ENCODE measurements at places on chromosomes 2 and 18. TPM values are rescaled to one million over a fixed set of nuclear protein-coding genes. Genes with fewer than 3 reads are reported as not detected.

- H3K36me3 ChIP-seq: no peaks in the 10 kb centered on the region
- no peak for DNase-seq
- H3K4me3 ChIP-seq: no peak overlapping the region
- no peaks in the 10 kb centered on the region for H3K4me1 ChIP-seq
- H3K27ac ChIP-seq: no peak overlapping the region
- no peaks in the 10 kb centered on the region for H3K27me3 ChIP-seq
These were observed 135.4 kb downstream of the ABCA12 start for GRCh38 chr2:215003001-215003400.

GRCh38 chr2:124025171-124025580 lies at the start of gene CNTNAP5:
CNTNAP5 (plus strand) TSS chr2:124025287; CDS start chr2:124025651, 364 bp downstream.
- DNase-seq: no peak
- H3K36me3 ChIP-seq: no peaks in the 10 kb centered on the region
- H3K4me1 ChIP-seq: no peaks in the 10 kb centered on the region
- no peak within 1 kb of the TSS for H3K4me3 ChIP-seq
- H3K27ac ChIP-seq: no peak within 1 kb of the TSS

- peak overlapping the region; percentile 36 for H3K27ac ChIP-seq
- H3K4me1 ChIP-seq: peaks cover 41% of the 10 kb centered on the region
- no peaks in the 10 kb centered on the region for H3K27me3 ChIP-seq
- H3K36me3 ChIP-seq: no peaks in the 10 kb centered on the region
- no peak for DNase-seq
- H3K4me3 ChIP-seq: no peak overlapping the region
These were observed 32.7 kb downstream of the ZFP36L2 start for GRCh38 chr2:43193652-43194120.

DNA sequence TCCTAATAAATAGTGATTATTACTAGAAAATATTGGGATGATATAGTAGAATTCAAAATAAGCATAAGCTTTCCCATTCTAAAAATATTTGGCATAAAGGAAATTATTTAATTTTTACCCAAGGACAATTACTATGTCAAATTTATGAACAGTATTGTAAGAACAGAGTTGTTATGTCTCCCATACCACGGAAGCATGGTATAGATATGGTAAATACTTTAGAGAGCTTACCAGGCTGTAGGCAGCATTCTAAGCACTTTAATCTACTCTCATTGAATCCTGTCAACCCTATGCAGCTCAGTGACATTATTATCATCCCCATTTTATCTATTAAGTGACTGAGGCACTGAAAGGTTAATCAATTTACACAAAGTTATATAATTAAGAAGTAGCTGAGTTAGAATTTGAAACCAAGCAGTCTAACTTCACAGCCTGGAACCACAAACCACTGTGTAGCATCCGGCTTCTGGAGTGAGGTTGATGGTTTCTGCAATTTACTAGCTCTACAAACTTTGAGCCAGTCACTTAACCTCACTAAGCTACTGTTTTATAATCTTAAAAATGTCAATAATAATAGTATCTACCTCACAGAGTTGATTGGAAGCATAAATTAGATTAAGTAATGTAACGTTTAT lies 323.7 kb downstream of the ARHGAP15 start:
- H3K4me1 ChIP-seq: peaks cover 22% of the 10 kb centered on the region
- peaks cover 31% of the 10 kb centered on the region for H3K36me3 ChIP-seq
- no peak overlapping the region for H3K27ac ChIP-seq
- H3K4me3 ChIP-seq: no peak overlapping the region
- no peaks in the 10 kb centered on the region for H3K27me3 ChIP-seq
- no peak for DNase-seq

DNA sequence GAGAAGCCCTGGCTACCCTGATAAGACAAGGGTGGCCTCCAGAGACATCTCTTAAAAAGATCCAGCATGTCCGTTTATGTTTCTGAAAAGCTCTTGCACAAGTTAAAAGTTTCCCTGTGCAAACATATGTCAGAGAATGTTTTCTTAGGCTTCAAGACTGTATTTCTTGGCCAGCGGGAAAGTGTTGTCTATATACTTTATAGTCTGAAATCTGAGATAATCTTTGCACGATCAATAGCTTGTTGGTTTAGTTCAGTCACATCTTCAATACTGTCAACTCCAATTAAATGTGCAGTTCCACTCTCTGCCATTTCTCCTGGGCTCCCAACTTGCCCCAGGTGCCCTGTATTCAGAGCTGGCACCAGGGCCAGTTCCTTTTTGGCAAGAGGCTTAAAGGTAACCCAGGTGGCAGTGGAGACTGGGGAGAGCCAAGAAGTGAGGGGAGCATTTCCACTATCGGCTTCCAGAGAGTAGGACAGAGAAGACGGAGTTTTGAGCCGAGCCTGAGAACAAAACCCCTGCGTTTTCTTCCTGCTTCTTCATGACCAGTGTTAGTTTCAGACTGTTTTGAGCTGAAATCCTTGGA lies 64.4 kb downstream of the ACOXL start:
- H3K36me3 ChIP-seq: no peaks in the 10 kb centered on the region
- DNase-seq: no peak
- no peak overlapping the region for H3K4me3 ChIP-seq
- peaks cover 57% of the 10 kb centered on the region for H3K27me3 ChIP-seq

DNA sequence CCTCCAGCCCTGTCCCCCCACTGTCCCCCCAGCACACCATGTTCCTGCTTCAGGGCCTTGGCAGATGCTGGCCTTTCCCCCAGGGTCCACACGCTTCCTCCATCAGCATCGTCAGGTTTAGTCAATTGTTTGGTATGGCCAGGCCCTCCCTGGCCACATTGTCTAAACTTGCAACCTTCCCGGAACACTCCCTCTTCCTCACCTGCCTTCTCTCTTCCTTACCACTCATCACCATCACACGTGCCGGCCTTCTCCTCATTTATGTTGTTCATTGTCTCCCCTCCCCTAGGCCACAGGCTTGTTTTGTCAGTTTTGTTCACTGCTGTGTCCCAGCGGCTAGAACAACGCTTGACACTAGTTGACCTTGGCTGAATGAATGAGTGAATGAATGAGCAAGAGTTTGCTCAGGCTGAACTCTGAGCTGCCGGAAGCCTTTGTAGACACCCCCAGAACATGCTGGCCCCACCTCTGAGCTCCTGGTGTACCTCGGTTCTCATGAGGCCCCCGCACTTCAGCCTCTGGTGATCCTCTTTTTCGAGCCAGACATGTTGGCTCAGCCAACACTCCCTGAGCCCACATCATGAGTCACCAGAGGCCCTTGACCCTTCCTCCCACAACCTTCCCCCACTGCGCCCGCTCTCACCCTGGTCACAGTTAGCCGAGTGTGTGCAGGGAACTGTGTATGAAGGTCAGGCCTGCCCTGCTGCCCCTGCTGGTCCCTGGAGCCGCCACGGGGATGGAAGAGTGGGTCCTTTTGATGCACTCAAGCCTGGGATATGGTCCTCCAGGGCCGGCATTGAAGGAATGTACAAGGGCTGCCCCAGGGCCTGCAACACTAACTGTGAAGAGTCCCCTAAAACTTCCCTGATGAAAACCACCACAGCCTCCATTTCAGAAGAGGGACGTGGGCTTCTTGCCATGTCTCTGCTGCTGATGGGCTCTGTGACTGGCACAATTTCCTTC lies 57.5 kb downstream of the HS1BP3 start:
- peak overlapping the region; percentile 0 for H3K27ac ChIP-seq
- peaks cover 15% of the 10 kb centered on the region for H3K4me1 ChIP-seq
- no peaks in the 10 kb centered on the region for H3K36me3 ChIP-seq
- DNase-seq: no peak
- H3K27me3 ChIP-seq: no peaks in the 10 kb centered on the region

GRCh38 chr2:54599914-54600313 lies 123.5 kb upstream of the EML6 start:
- peak overlapping the region; percentile 84 for H3K27ac ChIP-seq
- H3K4me3 ChIP-seq: peak overlapping the region; percentile 26
- H3K4me1 ChIP-seq: peaks cover 99% of the 10 kb centered on the region
- DNase-seq: peak; percentile 38
- peaks cover 55% of the 10 kb centered on the region for H3K36me3 ChIP-seq

DNA sequence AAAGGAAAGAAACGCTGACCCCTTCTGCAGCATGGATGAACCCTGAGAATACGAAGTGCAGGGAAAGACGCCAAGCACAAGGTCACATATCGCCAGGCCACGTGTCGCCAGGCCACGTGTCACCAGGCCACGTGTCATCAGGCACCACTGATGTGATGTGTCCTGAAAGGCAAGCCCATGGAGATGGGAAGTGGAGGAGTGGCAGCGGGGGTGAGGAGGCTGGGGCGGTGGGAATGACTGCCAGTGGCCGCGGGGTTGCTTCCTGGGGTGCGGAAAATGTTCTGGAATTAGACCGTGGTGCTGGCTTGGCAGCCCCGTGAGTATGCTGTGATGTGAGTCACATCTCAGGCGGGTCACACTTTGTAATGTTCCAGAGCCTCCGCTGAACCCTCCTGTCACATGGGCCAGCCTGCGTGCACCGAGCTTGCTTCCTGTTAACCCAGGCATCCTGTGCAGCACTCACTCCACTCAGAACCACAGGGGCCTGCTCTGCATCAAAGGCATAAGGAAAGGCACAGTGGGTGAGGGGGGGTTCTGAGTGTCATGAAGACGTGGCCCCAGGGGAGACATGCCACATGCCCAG lies 39.0 kb downstream of the SLC66A2 start:
- H3K27me3 ChIP-seq: no peaks in the 10 kb centered on the region
- no peak overlapping the region for H3K4me3 ChIP-seq
- H3K4me1 ChIP-seq: peaks cover 24% of the 10 kb centered on the region
- peaks cover 66% of the 10 kb centered on the region for H3K36me3 ChIP-seq

GRCh38 chr2:43777306-43777926 lies 3.6 kb downstream of the DYNC2LI1 start:
- no peak overlapping the region for H3K4me3 ChIP-seq
- DNase-seq: no peak
- H3K4me1 ChIP-seq: peaks cover 47% of the 10 kb centered on the region
- H3K36me3 ChIP-seq: peaks cover 43% of the 10 kb centered on the region
- no peaks in the 10 kb centered on the region for H3K27me3 ChIP-seq

- no peak for DNase-seq
- H3K27ac ChIP-seq: peak overlapping the region; percentile 23
- H3K27me3 ChIP-seq: no peaks in the 10 kb centered on the region
- peaks cover 22% of the 10 kb centered on the region for H3K4me1 ChIP-seq
- H3K4me3 ChIP-seq: no peak overlapping the region
These were observed 40.2 kb downstream of the POLR1A start for GRCh38 chr2:86065512-86065911.

- no peak overlapping the region for H3K27ac ChIP-seq
- DNase-seq: no peak
- no peaks in the 10 kb centered on the region for H3K4me1 ChIP-seq
These were observed 117.6 kb upstream of the APCDD1 start for GRCh38 chr18:10336749-10337350.

DNA sequence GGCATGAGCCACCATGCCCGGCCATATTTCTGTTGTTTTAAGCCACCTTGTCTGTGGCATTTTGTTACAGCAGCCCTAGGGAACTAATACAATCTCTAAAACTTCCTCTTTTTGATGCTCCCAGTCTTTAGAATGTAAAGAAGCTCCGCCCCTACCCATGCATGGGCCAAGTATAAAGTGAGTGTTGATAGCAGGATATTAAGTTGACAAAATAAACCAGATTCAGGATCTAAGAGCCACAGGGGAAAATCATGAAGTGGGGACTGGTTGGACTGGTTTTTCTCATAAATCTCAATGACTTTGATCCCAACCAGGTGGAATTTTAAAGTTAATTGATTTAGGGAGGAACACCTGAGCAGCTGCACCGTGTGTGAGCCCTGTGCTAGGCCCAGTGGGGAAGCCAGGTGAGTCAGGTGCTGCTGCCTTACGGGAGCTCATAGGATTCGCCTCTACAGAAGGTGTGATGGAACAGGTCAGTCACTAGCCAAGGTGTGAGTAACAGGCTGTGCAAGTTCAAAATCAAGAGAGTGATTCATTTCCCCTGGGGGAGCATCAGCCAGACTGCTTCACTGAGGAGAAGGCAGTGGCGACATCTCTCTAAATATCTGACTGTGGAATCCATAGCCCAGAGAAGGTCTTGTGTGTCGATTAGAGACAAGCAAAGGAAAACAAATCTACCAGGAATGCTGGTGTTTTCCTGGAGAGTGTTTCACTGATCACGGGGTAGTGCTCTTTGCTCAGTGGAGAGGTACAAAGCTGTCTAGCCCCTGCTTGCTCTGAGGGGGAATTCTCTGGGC lies 63.0 kb upstream of the MSH2 start:
- H3K27ac ChIP-seq: no peak overlapping the region
- H3K27me3 ChIP-seq: peaks cover 18% of the 10 kb centered on the region
- no peak overlapping the region for H3K4me3 ChIP-seq

DNA sequence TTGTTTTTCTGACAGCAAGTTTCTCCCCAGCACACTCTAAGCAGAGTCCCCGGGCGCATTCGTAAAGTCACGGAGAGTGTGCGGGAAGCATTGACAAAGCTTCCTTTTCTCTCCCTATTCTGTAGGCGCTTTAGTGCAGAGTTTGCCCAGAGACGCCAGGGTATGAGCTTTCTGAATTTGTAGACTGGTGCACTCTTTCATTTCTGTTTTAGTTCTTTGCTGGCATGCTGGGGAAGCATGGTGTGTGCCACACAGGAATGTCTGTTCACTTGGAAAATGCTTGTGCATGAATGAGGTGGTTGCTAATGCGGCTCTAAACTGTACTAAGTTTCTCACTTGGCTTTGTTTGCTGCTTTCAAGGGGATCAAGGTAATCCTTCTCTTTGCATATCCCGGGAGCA lies 102.6 kb downstream of the RTN4 start:
- no peaks in the 10 kb centered on the region for H3K27me3 ChIP-seq
- no peak overlapping the region for H3K4me3 ChIP-seq
- no peaks in the 10 kb centered on the region for H3K36me3 ChIP-seq
- peaks cover 14% of the 10 kb centered on the region for H3K4me1 ChIP-seq
- no peak overlapping the region for H3K27ac ChIP-seq
- DNase-seq: no peak

DNA sequence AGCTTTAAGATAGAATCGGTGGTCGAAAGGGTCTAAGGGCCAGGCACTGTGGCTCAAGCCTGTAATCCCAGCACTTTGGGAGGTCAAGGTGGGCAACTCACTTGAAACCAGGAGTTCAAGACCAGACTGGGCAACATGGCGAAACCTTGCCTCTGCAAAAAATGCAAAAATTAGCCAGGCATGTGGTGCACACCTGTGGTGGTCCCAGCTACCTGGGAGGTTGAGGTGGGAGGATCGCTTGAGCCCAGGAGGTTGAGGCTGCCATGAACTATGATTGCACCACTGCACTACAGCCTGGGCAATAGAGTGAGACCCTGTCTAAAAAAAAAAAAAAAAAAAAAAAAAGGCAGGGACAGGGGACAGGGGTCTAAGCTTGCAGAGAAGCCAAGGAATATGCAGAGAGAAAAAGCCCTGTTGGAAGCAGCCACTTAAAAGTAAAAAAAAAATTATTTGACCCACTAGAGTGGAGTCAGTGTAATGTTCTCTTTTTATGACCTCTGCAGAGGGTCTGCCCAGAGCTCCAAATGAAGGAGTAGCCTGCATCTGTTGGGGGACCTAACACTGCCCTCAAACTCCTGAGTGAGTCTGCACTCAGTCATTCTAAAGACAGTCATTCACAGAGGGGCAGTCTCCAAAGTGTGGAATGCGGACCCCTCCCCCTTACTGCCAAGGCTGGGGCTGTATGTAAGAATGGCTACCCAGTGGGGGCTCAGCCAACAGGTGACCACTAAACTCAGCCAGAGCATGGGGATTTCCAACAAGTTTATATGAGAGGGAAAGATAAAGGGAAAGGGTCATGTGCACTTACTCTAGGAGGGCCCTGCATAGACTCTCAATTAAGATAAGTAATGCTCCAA lies 118.5 kb upstream of the CDCA7 start:
- peaks cover 6% of the 10 kb centered on the region for H3K27me3 ChIP-seq
- no peak for DNase-seq
- H3K36me3 ChIP-seq: peaks cover 6% of the 10 kb centered on the region
- H3K27ac ChIP-seq: no peak overlapping the region

PTPRM gene
- total RNA-seq: 5.6 TPM

GATA6 gene
- not detected for total RNA-seq

ACADL gene
- total RNA-seq: not detected

MEP1B gene
- total RNA-seq: not detected

REEP1 gene
- 0.71 TPM for total RNA-seq

ACSL3 gene
- 72.5 TPM for total RNA-seq

CYTIP gene
- 206 TPM for total RNA-seq

LRRC30 gene
- not detected for total RNA-seq

NPHP1 gene
- total RNA-seq: 1.0 TPM

DIPK1C gene
- not detected for total RNA-seq
